ENCODE measurements at places on chromosomes 7 and 10.

DNA sequence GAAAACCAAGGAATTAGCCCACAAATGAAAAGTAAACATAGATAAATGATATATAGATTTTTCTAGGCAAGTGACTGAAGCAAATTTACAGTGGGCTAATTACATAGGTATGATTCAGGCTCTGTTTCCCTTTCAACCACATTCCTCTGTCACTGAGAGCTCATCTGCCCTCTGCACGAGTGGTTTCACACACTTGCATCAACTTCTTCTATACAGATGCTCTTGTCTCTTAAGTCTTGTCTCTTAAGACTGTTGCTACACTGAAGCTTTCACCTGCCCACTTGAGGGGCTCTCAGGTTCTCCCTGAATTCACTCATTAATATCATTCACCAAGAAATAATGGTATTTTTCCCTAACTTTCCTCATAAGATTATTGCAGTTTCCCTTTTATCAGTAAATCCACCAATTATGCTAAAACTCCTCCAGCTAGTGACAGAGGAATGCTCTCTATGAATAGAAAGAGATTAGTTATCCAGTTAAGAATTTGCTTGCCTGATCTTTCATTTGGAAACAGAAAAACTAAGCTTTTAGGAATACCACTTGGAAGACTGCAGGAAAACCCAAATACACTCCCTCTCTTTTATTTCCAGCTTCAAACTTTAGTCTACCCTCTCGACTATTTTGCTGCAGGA, 95.7 kb downstream of the ELAPOR2 start:
- DNase-seq, result no peak

DNA sequence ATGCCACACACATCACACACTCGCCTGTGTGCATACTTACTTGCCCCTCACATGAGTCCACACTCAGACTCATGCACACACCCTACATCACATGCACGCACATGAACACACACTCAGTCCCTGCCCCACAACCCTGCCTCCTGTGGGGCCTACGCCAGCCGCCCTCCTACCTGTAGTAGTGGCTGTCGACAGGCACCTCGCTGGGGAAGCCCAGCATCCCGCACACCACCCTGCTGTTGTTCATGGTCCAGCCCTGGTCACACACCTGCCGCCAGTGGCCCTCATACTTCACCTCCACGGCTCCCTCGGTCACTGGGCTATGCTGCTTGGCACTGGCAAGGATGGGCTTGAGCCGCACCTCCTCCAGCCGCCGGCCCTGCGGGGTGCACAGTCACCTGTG, 7.2 kb downstream of the LOXL4 start:
- DNase-seq, result no peak

DNA sequence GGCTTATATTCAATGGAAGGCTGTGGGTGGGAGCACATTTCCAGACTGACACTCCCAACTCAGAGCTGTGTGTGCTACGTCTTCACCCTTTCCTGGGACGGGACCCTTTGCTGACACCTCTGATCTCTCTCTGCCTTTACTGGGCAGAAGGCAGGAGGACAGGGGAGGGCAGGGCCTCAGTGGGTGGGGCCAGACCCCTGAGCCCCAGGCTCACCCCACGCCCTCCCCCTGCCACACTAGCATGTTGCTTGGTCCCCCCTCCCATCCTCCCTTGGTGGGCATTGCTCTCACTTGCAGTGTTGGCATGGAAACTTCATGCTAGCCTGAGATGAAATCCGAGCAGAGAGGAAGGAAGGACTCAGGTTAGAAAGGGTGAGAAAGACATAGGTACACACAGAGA, 18.4 kb downstream of the TMEM273 start:
- peak; percentile 17 for DNase-seq

GRCh38 chr7:149369497-149369896, 91.4 kb downstream of the ZNF777 start:
- DNase-seq, result no peak

DNA sequence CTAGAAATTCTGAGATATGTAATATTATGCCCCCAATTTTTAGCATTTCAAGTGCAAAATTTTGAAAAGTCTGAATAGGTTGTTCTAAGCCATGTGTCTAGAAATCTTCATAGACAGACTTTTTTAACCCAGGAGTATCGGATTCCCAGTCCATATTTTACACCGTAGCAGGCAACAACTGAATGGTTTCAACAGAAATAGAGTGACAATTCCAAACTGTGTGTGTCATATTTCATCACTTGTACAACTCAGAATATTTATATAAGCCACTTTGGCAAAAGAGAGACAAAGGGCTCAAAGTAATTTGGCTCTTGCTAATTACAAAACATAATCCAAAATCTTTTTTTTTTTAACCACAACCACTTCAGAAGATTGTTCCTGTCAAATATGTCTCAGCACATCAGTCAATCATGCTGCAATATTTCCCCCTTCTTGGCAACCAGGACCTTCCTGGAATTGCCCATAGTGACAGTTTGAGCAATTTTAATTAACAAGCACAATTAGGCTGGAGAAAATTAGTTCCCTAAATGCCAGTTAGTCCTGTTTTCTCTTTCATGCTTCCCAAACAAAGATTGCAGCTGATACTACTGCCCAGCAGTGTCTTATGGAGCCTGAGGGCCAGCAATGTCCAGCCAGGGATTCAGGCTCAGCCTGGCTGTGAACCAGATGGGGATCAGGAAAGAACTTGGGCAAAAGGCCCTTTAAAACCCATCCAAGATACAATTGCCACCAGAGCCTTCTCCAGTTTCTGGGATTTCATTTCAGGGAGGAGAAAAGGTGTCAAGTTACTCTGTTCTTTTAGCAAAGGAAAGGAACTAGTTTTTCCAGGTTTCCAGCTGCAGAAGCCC, 533.3 kb upstream of the GHITM start:
- no peak for DNase-seq

DNA sequence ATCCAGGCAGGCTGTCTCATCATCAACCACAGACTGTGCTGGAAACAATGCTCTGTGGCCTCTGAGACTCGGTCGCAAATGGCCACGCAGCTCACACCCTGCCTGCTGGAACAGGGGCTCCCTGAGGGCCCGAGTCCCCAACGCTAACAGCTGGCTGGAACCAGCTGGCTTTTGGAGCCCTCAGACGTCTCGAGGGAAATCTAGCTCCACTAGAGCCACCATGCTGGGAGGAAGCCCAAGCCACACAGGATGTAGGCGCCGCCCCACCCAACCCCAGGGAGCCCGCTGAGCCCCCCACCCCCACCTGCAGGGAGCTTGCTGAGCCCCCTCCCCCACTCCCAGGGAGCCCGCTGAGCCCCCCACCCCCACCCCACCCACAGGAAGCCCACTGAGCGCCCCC, 21.4 kb upstream of the PDGFA start:
- DNase-seq, result no peak

DNA sequence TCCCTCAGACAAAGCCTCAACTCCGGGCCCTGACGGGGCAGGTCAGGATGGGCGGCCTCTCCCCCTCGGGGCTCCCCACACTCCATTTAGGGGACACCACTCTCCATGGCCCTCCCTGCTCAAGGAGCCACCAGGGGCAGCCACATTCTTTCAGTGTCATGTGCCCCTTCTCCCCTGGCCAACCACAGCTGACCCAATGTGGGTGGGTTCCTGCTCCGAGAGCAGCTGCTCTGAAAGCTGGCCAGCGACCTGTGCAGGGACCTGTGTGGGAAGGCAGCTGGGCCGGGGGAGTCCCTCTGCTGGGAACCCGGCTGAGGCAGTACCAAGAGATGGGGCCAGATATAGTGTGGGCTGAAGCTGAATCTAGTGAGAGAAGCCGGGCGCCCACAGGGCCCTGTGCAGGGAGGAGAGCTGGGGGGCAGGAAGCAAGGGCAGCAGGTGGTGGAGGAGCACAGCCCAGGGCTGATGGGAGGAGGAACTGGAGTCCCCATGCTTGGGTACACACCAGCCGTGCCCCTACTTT, 40.6 kb upstream of the NPFFR1 start:
- DNase-seq, result no peak

DNA sequence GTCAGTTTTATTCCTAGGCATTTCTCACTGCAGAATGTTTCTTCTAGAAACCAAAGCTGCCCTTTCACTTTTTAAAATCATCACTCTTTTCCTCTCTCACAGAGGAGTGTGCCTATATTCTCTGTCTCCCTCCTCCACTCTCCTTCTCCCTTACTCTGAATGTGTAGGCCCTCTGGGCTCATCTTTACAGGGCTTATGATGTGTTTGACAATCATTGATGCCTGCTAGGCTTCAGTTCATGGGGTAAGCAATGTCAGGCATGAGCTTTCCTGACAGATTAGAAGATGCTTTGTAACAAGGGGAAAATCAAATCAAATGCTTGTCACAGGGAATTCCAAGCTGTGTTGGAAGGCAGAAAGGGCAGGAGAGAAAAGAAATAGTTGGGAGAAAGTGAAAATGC, 742.9 kb downstream of the SORCS3 start:
- no peak for DNase-seq

- no peak for DNase-seq
These were observed 504.4 kb downstream of the GALNT17 start for GRCh38 chr7:71636329-71636728.

DNA sequence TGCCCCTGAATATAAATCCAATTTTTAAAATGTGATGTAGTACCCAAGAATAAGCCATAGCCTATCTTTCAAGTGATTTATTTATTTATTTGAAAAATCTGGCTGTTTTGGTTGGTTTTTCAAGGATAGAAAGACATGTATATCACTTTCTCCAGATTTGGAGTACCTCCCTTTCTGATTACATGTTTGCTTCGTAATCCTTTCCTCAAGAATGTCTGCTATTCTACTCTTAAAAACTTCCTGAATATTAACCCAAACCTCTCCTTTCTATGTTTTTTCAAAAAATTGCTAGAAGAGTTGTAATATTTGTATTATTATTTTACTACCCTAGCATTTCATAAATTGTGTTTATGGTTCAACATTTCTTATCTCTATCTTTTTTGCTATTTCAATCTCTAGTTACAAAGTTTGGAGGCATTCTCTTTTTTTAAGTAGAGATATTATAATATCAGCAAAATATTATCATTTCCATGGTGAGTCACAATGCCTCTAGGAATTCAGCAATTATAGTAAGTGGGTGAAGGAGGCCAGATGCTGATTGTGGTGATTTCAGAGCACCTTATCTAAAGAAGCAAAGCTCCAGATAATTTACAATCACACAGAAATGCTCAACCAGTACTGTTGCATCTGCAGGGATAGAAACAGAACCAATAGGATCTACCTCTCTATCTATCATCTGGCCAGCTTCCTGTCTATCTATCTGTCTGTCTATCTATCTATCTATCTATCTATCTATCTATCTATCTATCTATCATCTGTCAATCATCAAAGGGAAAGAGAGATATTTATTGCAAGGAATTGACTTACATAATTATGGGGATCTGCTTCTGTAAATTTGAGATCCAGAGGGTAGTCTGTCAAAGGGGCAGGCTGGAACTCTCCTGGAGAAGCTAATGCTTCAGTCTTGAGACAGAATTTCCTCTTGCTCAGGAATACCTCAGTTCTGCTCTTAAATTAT, 412.5 kb upstream of the SEMA3C start:
- no peak for DNase-seq

GRCh38 chr7:2359610-2360009, 5.0 kb downstream of the EIF3B start:
- DNase-seq, result no peak

- no peak for DNase-seq
These were observed 102.7 kb downstream of the CUBN start for GRCh38 chr10:17026686-17027485.

DNA sequence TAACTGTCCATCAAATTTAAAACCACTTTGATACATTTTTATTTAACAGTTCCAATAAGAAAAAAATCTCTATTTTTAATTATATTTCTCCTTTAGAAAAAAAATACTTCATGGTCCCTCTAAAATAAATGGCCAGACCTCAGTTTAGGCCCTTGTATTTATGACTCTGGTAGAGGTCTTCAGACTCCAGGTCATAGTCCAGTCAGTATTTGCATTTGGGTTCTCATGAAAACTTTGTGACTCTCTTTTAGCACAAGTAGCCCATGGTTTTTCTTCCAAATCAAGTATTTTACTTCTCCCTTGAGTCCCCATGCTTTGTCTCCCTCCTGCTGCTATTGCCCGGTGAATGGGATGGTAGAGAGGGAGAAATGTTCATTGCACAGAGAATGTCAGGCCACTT, 5.5 kb upstream of the SEMA4G start:
- DNase-seq, result no peak

DNA sequence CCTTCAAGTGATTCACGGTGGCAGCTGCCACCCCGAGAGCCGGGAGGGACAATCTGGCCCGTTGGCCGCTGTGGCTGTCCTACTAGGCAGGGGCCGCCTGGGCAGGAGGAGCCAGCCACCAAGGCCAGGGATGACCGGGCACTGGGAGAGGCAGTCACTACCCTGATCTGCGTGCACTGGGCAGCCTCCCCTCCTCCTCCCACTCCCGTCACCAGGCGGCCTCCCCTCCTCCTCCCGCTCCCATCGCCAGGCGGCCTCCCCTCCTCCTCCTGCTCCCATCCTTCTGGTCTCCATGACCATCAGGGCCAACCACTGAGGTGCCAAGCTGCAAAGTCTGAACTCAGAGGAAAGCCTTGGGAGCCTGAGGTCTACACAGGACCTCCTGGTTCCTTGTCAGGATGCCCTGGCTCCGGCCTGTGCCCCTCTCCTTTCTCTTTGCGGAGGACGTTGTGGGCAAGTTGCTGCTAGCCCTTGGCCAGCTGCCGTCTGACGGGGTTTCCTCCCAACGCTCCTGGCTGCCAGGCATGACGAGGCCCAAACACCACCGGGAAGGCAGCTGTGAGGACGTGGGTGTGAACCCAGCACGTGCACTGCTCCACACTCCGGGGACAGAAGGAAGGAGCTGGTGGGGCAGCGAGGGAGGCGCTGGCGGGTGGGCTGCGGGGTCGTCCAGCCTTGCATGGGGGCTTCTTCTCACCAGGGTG, 131.1 kb downstream of the WDR37 start:
- no peak for DNase-seq

DNA sequence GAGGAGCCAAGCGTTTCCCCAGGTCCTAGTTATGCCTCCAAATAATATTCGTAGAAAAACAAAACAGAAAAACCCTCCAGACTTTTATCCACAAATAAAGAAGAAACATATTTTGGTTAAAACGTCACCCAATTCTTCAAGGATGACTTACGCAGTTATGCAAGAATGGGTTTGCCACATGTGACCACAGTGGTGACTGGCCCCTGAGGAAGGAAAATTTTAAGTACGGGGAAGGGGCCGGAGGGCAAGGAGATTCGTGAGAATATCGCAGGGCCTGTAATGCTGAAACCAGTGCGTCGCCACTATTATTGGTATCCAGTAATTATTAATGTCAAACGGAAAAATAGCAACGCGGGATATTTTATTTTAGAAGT, 537 bp upstream of the MRPS24 start:
- DNase-seq, result no peak
